T-helper 2 cell treated with Interferon-gamma antibody and Interleukin-4, amounts not matched to agents 5 μg/mL and 100 μg/mL, for 36 hours (primary cell): ENCODE measurements at places on chromosomes 6 and 20.

- peak; percentile 58 for DNase-seq
These were observed 804 bp downstream of the ELOVL5 start for GRCh38 chr6:53347921-53348370.

- no peak for DNase-seq
These were observed 193.2 kb downstream of the OGFRL1 start for GRCh38 chr6:71481801-71482200.

DNA sequence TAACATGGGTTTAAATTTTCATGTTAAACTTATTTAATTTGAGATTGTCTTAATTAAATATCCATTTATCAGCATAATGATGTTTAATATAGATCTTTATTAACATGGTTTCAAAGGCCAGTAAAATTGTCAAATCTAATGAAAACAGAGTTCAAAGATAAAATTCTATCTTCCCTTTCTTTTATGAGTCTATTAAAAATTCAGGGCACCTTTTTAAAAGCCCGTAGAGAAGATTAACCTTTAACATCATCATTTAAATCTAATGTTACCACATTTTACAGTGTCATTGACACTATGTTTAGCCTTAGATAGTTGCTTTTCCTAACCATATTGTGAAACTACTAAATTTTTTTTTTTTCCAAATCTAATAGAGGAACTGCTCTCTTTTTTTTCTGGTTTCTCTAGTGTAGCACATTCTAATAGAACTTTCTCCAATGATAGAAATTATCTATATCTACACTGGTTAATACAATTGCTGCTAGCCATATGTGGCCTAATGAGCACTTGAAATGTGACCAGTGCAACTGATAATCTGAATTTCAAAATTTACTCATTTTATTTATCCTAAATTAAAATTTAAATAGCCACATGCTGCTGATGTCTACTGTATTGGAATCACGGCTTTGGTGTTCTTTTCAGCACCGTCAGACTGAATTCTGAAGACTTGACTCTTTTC lies 410.9 kb downstream of the UTRN start:
- DNase-seq, result no peak

- no peak for DNase-seq
These were observed 34.4 kb downstream of the ANGPT4 start for GRCh38 chr20:881783-882144.

GRCh38 chr20:12110711-12111110 lies 193.0 kb downstream of the BTBD3 start:
- no peak for DNase-seq

- no peak for DNase-seq
These were observed 34.1 kb upstream of the TBC1D7 start for GRCh38 chr6:13362412-13362811.

DNA sequence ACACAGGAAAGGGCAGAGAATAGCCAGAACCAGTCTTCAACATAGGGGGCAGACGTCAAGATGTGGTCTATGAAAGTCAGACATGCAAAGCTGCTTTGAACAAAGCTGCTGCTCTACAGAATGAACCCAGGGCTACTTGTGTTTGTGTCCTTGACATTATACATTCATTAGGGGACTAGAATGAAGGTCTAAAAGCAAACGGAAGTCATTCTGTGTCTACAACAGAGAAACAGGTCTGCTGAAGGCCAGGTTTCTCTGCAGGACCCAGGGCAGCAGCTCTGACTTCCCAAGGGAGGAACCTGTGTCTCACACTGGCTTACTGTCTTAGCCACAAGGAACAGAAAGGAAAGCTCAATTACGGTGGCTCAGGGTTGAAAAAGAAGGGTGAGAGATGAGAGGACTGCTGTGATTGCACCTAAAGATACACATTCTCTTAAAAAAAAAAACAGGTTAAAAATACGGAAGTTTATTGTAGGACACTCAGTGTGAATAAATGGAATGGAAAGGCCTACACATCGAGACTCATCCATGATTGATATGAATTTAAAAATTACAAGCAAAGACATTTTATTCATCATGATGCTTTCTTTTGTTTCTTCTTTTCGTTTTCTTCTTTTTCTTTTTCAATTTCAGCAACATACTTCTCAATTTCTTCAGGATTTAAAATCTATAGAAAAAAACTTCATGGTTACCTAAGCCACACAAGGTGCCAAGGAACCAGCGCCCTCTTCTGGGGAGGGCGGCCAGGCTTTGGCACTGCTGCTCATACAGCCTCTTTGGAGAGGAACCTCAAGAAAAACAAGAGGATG lies 6.7 kb downstream of the PSMA7 start:
- DNase-seq, result peak; percentile 42

- DNase-seq, result no peak
These were observed 2.0 kb upstream of the FKBPL start for GRCh38 chr6:32132110-32132509.

DNA sequence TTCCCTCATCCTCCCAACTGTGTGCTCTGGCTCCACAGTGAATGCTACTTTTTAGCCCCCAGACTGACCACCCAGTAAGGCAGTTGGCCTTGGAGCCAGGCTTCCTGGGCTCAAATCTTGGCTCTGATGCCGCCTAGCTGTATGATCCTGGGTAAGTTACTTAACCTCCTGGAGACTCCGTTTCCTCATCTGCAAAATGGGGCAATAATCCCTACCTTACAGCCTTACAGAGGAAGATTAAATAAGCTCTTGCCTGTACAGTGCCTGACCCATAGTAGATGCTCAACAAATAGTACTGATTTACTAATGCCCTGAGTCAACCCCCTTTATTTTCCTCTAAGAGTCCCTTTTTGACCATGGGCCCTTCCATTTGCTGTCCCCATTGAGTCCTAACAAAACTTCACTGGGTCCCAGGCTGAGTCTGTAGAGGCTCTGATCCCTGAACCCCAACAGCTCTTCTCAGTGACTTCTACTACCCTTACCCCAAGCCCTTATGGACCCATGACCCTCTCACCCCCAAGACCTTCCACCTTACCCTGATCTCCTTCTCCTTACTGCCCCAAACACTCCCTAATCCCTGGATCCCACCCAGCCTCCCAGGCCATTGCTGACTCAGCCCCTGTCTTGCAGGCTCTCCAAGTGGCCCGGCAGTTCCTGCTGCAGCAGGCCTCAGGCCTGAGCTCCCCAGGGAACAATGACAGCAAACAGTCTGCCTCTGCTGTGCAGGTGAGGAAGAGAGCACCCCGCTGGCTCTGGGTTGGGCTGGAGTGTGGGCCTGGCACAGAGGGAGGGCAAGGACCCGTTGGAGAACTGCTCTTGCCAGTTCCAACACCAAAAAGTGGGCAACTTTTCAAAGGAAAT lies 31.4 kb downstream of the FOXP4 start:
- no peak for DNase-seq

DNA sequence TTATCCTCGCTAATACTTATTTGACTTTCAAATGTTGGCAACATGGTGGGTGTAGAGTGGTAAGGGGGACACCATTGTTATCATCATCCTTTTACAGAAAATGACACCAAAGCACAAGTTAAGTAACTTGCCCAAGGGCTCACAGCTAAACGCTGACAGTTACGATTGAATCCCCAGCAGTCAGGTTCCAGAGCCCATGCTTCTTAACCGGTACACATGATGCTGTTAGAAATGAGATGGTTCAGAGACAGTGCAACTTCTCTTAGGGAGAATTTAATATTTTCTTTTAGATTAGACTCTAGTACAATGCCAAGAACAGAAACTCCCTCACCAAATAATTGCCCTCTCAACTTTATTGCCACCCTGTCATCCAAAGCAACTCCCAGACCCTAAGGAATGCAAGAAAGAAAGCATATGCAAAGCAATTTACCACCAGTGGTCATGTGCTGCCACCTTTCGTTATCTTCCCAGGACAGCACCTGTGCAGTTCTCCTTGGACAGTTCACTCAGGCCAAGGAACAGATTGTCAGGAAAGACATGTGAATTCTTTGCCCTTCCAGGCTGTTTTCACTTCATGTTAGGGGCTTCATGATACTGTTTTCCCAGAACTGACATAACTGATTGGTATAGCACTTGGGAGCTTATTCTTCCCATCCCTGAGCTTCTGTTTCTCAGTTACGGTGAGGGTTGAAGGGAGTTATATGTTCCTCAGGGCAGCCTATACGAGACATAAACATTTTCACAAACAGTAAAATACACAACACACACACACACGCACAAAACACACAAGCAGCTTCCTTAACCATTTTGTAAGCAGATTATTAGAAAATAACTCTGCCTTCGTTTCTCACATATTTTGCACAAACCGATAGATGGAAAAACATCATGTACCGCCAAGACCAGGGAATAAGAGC lies 5.1 kb downstream of the HLA-DMA start:
- no peak for DNase-seq

DNA sequence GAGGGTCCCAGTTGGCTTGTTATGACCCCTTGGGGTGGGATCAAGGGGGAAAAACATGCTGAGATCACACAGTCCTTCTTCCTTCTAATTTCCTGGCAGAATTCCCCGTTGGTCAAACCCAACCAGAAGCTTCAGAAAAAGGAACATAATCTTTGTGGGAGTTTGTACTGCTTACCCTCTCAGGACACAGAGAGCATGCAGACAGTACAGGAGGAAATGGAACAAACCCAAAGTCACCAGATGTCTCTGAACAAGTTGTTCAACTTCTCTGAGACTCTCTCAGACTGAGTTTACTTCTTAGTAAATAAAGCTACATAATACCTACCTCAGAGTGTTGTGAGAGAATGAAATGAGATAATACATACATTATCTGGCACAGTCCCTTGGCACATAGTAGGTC lies 181.1 kb upstream of the TSHZ2 start:
- DNase-seq, result no peak

DNA sequence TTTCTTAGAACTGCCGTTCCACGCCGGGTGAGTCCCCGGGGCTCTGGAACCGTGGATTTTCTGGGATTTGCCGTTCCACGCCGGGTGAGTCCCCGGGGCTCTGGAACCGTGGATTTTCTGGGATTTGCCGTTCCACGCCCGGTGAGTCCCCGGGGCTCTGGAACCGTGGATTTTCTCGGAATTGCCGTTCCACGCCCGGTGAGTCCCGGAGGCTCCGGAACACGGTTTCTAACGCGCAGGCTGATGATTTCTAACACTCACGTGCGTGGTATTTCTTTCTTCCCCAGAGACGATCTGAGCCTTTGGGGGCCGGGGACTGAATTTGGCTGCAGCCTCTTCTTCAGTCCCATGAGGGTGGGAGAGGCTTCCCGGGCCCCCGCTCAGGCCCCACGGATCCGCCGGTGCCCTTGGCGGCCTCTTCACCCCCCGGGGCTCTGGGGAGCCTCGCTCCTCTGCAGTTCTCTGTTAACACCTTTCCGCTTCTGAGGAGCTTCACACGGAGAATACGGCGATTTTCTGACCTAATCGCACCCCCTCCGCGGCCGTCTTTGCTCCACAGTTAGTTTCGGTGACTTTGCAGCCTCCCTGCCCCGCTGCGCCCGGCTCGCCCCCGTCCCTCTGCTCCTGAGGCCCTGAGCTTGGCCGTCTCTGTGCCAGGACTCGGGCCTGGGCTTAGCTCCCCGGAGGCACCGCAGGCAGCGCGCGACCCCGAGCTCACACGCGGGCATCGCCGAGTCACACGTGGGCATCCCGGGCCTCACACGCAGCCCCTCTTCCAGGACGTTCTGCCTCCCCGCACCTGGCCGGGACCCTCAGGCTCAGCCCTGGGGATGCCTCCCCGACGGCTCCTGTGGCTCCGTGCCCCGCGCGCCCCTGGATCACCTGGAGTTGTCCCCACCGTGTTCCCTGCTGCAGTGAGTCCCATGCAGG lies 7.2 kb upstream of the KIF25 start:
- DNase-seq, result no peak

GRCh38 chr6:32945108-32945760 lies 4.4 kb upstream of the HLA-DMB start:
- DNase-seq, result no peak

- DNase-seq, result no peak
These were observed 13.5 kb upstream of the MAS1 start for GRCh38 chr6:159877256-159877808.

DNA sequence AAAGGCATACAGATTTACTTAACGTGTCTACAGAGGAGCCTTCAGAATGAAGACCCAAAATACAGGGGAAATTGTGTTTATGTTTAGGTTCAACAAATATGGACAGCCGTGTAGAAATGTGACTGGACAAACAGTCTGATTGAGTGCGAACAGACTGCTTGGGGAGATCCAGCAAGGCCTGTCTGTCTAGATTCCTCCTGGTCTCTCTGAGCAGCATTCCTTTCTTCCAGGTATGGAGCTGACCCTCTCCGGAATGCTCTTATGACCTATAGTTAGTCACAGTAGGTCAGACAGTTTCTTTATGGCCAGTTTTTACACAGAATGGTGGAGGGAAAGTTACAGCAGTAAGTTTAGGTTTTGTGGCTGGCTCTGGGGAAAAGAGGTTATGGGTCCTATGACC lies 9.0 kb downstream of the RIN2 start:
- no peak for DNase-seq

GRCh38 chr20:2706688-2707352 lies 14.2 kb downstream of the EBF4 start:
- DNase-seq, result no peak

DNA sequence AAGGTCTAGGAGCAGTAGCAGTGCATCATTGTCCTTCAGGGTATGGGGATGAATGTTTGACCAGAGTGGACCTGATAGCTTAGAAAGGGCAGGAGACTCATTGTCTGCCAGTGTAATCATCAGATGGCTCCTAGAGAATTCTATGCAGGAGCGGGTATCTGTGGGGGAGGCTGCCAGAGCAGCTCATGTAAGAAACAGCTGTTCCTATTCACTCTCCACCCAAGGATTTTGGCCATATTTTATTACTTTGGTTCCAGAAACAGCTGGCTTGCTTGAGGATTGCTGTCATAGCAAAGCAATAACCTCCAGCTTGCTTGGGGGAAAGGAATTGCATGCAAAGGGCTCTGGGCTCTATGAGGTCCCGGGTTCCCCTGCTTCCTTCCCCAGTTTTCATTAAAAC lies 44.1 kb downstream of the RALY start:
- DNase-seq, result no peak

DNA sequence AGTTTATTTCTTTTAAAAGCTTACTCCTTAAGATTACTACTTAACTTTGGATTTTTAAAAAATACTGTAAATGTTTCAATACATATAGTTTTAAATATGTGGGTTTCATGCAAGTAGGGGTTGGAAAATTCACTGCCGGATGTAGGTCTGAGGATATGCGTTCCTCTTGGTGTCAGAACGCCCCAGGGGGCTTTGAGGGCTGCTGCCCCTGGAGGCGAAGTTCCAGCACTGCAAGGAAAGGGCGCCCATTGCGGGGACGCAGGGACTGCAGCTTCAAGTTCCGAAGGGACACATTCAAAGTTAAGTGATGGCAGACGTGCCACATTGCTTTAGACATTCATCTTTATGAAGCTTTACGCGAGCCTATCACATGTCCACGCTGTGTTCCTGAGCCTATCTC lies 152.9 kb downstream of the SOD2 start:
- no peak for DNase-seq

DNA sequence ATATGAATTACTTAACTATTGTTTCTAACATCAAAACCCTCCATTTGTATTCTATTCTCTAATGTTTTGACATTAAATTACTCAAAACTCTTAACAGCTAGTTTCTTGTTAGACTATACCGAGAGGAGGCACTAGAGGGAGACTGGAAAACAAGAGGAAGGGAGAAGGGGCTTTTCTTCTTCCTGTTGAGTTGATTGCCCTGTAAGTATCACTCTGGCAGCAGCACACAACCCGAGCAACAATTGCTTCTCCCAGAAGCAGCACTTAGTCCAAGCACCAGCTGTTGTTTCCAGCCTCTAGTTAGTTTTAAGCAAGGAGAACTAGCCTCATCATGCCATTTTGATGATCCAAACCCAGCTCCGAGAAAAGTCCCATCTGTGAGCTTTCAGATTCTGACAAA lies 603.8 kb downstream of the PRKN start:
- no peak for DNase-seq

GRCh38 chr20:57450931-57451330 lies 59.7 kb downstream of the RBM38 start:
- no peak for DNase-seq

- no peak for DNase-seq
These were observed 176.8 kb downstream of the VEGFA start for GRCh38 chr6:43946641-43947363.
